ENCODE measurements at places on chromosomes 2 and 18. TPM values are rescaled to one million over a fixed set of nuclear protein-coding genes. Genes with fewer than 3 reads are reported as not detected.
A peak's percentile ranks its signal among the peaks of the same experiment; 100 is the strongest.

The C2orf81 gene
- total RNA-seq, result 1.6 TPM

The SERPINB5 gene
- 0.11 TPM for total RNA-seq

The KCNF1 gene
- 0.32 TPM for total RNA-seq

The DUSP28 gene
- 5.1 TPM for total RNA-seq

The MYO5B gene
- 0.30 TPM for total RNA-seq

The TOGARAM2 gene
- total RNA-seq, result 0.75 TPM

The PER2 gene
- total RNA-seq, result 7.5 TPM

The CHN1 gene
- total RNA-seq, result 11.3 TPM

The PLEK gene
- total RNA-seq, result not detected

The TUBA4B gene
- not detected for total RNA-seq

The SERPINB10 gene
- total RNA-seq, result not detected

The MYO3B gene
- total RNA-seq, result 0.13 TPM

GRCh38 chr2:204529795-204530463 lies 15.3 kb upstream of the PARD3B start:
- H3K27ac ChIP-seq, result no peak overlapping the region
- H3K27me3 ChIP-seq, result no peaks in the 10 kb centered on the region
- no peaks in the 10 kb centered on the region for H3K4me1 ChIP-seq
- no peaks in the 10 kb centered on the region for H3K36me3 ChIP-seq
- no peak overlapping the region for H3K4me3 ChIP-seq

DNA sequence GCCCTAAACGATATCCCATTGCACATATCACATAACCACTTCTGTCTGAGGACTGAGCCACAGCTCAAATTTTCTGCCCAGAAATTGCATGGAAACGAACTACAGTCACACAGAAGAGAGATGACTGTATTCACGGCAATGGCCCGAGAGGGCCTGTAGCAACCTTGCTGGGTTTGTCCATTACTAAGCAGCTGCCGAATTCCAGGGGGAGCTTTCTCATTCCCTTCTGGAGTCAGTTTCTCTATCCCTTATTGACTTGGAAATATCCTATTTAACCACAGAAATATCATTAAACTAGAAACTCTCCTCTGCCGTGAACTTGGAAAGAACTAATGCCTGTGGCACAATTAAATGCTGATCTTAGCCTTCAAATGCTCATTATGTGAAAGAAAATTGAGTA lies 183.9 kb downstream of the DNER start:
- H3K27ac ChIP-seq, result no peak overlapping the region
- no peak overlapping the region for H3K4me3 ChIP-seq
- no peaks in the 10 kb centered on the region for H3K36me3 ChIP-seq

DNA sequence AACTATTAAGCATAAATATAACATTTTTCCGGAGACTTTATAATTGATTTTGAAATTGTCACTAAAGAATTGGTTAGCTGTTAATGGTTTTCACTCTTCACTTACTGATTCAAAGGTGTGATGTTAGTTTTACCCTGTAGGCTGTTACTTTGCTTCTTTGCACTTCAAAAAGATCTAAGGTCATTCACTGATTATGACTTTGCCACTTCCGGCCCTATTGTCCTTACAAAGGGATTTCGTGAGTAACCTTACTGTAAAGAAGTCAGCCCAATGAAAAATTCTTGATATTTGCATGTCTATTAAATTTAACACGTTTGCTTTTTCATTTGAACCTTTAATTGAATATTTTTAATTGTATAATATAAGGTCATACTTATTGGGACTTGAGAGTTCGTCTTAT lies 61.4 kb downstream of the GREB1L start:
- H3K27me3 ChIP-seq, result peaks cover 26% of the 10 kb centered on the region
- no peak overlapping the region for H3K4me3 ChIP-seq
- no peaks in the 10 kb centered on the region for H3K36me3 ChIP-seq
- no peaks in the 10 kb centered on the region for H3K4me1 ChIP-seq

GRCh38 chr2:116489292-116489691 lies 1325.2 kb upstream of the DDX18 start:
- no peaks in the 10 kb centered on the region for H3K36me3 ChIP-seq
- no peak for DNase-seq
- H3K4me3 ChIP-seq, result no peak overlapping the region
- H3K27me3 ChIP-seq, result no peaks in the 10 kb centered on the region
- no peaks in the 10 kb centered on the region for H3K4me1 ChIP-seq
- H3K27ac ChIP-seq, result no peak overlapping the region

- no peak overlapping the region for H3K27ac ChIP-seq
- H3K4me1 ChIP-seq, result peaks cover 4% of the 10 kb centered on the region
- DNase-seq, result no peak
- H3K36me3 ChIP-seq, result no peaks in the 10 kb centered on the region
- no peak overlapping the region for H3K4me3 ChIP-seq
- H3K27me3 ChIP-seq, result no peaks in the 10 kb centered on the region
Measured at GRCh38 chr2:24117902-24118301, 5.2 kb downstream of the PFN4 start.

DNA sequence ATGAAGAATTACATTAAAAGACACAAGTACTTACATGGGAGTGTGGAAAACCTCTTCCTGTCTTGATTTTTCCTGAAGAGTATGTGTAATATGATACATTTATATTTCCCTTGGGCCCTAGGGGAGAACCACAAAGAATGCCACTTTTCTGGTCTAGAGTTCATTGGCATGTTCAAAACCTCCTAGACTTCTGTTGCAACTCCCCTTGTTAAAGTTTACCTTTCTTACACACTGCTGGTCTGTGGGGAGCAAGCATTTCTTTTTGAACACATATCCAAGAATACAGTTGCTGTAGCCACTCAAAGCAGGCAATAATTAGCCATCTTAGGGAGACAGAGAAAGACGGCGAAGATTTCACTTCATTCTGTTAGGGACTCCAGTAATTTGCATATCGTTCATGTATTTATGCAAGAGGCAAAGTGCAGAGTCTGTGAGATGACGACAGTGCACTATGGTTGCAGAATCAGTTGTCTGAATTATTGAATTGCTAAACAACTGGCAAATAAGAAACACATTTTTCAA lies 103.5 kb downstream of the NOL4 start:
- peak overlapping the region; percentile 36 for H3K4me3 ChIP-seq
- H3K27ac ChIP-seq, result peak overlapping the region; percentile 84
- peaks cover 72% of the 10 kb centered on the region for H3K4me1 ChIP-seq
- no peaks in the 10 kb centered on the region for H3K27me3 ChIP-seq

- no peak overlapping the region for H3K27ac ChIP-seq
- no peaks in the 10 kb centered on the region for H3K27me3 ChIP-seq
- H3K36me3 ChIP-seq, result peaks cover 30% of the 10 kb centered on the region
- H3K4me3 ChIP-seq, result no peak overlapping the region
- peaks cover 20% of the 10 kb centered on the region for H3K4me1 ChIP-seq
Measured at GRCh38 chr2:70083344-70084156, 3.7 kb upstream of the PCBP1 start.

DNA sequence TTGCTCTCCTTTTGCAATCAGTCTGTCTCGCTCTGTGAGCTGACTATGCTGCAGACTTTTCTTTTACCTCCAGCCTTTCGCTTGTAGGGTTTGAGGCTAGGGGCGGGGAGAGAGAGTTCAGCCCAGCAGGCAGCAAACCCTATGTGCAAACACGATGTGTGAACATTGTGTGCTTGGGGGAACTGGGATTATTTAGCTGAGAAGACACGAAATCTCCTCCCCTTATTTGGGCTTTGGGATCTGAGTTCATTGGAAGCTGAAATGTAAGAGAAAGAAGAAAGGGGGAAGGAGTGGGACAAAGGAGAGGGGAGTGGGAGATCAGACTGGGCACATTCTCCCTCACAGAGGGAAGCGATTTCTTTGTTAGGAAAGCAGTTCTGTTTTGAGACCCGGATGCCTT lies 189.6 kb upstream of the TNP1 start:
- H3K27me3 ChIP-seq, result no peaks in the 10 kb centered on the region
- no peak for DNase-seq
- H3K4me1 ChIP-seq, result no peaks in the 10 kb centered on the region
- no peak overlapping the region for H3K27ac ChIP-seq
- no peaks in the 10 kb centered on the region for H3K36me3 ChIP-seq

DNA sequence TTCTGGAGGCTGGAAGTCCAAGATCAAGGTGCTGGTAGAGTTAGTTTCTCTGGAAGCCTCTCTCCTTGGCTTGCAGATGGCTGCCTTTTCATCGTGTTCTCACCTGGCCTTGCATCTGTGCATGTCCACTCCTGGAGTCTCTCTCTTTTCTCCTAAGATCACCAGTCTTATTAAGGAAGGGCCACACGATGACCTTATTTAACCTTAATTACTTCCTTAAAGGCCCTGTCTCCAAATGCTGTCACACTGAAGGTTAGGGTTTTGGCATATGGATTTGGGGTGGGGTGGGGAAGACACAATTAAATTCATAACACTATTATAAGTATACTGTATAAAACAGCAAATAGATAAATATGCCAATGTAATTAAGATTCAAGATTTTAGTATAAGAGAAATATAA lies 402.4 kb upstream of the HS6ST1 start:
- H3K4me3 ChIP-seq, result no peak overlapping the region
- no peaks in the 10 kb centered on the region for H3K36me3 ChIP-seq
- no peak for DNase-seq
- H3K27ac ChIP-seq, result no peak overlapping the region

- no peaks in the 10 kb centered on the region for H3K27me3 ChIP-seq
- no peak overlapping the region for H3K27ac ChIP-seq
- no peak overlapping the region for H3K4me3 ChIP-seq
- no peaks in the 10 kb centered on the region for H3K4me1 ChIP-seq
Measured at GRCh38 chr2:155256803-155257202, 558.3 kb downstream of the KCNJ3 start.

DNA sequence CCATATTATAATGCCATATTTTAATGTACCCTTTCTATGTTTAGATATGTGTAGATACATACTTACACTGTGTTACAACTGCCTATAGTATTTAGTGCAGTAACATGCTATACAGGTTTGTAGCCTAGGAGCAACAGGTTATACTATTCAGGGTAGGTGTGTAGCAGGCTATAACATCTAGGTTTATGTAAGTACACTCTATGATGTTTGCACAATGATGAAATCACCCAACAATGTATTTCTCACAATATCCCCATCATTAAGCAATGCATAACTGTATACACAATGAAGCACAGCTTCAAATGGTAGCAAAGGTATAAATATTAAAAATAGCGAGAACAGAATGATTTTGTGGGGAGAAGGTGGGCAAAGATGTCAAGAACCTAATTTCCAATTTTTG lies 117.8 kb downstream of the DYM start:
- H3K27ac ChIP-seq, result no peak overlapping the region
- H3K4me1 ChIP-seq, result peaks cover 22% of the 10 kb centered on the region
- H3K27me3 ChIP-seq, result no peaks in the 10 kb centered on the region
- H3K36me3 ChIP-seq, result no peaks in the 10 kb centered on the region
- H3K4me3 ChIP-seq, result no peak overlapping the region

DNA sequence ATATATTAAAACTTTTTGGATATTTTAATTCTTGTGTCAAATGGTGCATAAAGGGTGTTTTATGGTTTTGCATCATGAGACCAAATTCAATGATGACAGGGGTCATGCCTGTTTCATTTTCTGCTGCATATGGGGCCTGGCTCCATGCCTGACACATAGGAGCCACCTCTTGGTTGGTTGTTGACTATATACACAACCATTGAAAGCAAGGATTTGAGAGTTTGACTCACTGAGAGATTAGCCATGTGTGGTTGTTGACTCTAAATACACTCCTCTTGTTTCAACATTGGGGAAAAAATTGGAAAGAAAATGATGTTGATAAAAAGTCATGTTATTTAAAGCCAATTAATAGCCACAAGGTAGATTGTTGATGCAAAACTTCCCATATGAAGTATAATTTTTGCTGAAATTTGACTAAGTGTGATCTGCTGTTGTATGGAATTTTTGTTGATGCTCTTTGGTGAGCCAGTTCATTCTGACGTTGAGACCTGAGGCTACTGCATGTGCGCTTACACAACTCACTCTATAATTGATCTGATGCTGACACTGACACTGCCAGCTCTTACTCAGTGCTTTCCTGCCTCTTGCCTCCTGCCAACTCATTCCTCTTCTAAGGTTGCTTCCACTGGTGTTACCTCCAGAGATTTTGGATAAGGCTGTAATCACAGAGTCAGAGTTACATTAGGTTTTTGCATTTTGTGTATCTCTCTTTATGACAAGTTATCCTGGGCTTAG lies 446.2 kb upstream of the SLC14A2 start:
- H3K27me3 ChIP-seq, result no peaks in the 10 kb centered on the region
- H3K27ac ChIP-seq, result no peak overlapping the region
- DNase-seq, result no peak
- H3K4me1 ChIP-seq, result no peaks in the 10 kb centered on the region
- H3K36me3 ChIP-seq, result no peaks in the 10 kb centered on the region
- no peak overlapping the region for H3K4me3 ChIP-seq

- DNase-seq, result no peak
- H3K4me1 ChIP-seq, result no peaks in the 10 kb centered on the region
- H3K27me3 ChIP-seq, result no peaks in the 10 kb centered on the region
Measured at GRCh38 chr2:15750433-15750814, 158.8 kb downstream of the DDX1 start.

- peaks cover 4% of the 10 kb centered on the region for H3K4me1 ChIP-seq
- no peaks in the 10 kb centered on the region for H3K27me3 ChIP-seq
- DNase-seq, result no peak
- no peak overlapping the region for H3K4me3 ChIP-seq
- H3K36me3 ChIP-seq, result no peaks in the 10 kb centered on the region
- H3K27ac ChIP-seq, result no peak overlapping the region
Measured at GRCh38 chr2:196176142-196176738, 4.9 kb upstream of the STK17B start.

- H3K27me3 ChIP-seq, result no peaks in the 10 kb centered on the region
- DNase-seq, result no peak
- H3K27ac ChIP-seq, result no peak overlapping the region
- no peak overlapping the region for H3K4me3 ChIP-seq
- H3K4me1 ChIP-seq, result peaks cover 43% of the 10 kb centered on the region
- peaks cover 19% of the 10 kb centered on the region for H3K36me3 ChIP-seq
Measured at GRCh38 chr2:216495656-216496055, 3.0 kb upstream of the RPL37A start.

- no peak overlapping the region for H3K4me3 ChIP-seq
- no peaks in the 10 kb centered on the region for H3K4me1 ChIP-seq
- no peaks in the 10 kb centered on the region for H3K36me3 ChIP-seq
- H3K27me3 ChIP-seq, result no peaks in the 10 kb centered on the region
Measured at GRCh38 chr18:75546964-75547363, 119.5 kb upstream of the SMIM21 start.

Measured in A673 (cell line).